GM12878 (cell line): ENCODE measurements at places on chromosomes 5 and 9. TPM values are rescaled to one million over a fixed set of nuclear protein-coding genes. Genes with fewer than 3 reads are reported as not detected.

Gene FOXD4L4
- 0.24 and 0.36 TPM in 2 replicates for total RNA-seq

Gene NIPAL4
- total RNA-seq = 9.7 and 10.5 TPM in 2 replicates

DNA sequence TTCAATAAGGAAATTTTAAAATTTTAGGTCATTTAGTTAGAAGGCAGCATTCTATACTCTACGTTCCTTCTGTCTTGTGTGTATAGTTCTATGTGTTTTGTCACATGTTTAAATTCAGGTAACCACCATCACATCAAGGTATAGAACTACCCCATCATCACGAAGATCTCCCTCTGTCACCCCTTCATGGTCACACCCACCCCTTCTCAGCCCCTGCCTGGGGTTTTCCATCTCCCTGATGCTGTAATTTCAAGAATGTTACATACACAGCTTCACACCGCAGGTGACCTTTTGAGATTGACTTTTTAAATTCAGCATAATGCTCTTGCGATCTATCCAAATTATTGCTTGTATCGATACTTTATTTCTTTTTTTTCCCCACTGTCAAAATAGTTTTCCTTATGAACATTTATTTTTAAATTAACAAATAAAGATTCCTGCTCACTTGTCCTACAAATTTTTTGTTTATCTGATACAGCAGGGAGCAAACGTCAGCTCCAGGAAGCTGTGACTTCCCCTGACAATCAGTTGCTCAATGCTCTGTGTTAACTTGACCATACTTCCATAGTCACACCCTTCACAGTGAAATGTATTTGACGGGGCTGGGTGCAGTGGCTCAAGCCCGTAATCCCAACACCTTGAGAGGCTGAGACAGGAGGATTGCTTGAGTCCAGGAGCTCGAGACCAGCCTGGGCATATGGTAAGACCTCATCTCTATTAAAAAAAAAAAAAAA lies 10.2 kb downstream of the BTNL8 start:
- no peak for DNase-seq

GRCh38 chr9:20291201-20291600 lies 331.1 kb downstream of the MLLT3 start:
- no peak for DNase-seq

DNA sequence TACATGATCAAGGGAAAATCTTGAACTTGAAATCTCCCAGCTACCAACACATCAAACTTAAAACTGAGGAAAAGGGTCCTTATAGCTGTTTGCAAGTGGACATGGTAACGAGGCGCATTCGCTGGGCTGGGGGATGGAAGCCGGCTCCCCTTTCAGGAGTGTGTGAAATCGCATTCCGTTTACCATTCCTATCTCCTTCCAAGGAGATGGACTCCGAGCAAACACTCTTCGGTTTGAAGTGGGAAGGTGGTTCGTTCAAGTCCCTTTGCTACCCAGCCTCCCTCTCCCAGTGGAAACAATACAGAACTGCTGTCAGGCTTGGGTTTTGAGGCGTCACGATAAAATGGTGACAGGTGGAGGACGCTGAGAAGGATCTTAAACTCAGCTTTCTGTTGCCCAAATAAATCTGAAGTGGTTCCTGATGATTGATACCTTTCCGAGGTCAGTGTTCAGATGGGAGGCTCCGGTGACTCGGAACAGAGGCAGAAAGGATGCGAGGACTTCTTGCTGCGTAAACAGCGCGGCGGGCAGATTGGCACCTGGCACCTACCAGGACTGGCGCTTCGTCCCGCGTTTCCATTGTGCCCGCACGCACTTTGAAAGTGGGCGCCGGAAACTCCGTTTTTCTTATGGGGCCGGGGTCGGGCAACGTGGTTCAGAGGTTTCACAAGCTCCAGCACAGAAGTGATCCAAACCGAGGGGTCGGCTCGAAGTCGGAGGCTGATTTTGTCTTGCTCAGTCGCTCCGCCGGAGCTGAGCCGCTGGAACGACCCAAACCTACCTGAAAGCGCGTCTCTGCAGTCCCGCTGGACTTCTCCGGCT lies 7.0 kb downstream of the MSX2 start:
- DNase-seq = no peak

Gene PRUNE2
- 0.23 and 0.61 TPM in 2 replicates for total RNA-seq

DNA sequence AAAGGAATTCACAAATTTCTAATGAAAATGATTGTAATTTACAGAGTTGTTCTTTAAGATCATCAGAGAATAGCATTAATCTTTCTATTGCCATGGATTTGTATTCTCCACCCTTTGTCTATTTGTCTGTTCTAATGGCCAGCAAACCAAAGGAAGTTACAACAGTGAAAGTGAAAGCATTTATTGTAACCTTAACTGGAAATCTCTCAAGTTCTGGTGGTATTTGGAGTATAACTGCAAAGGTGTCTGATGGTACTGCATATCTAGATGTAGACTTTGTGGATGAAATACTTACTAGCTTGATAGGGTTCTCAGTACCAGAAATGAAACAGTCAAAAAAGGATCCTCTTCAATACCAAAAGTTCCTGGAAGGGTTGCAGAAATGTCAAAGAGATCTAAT lies 21.7 kb downstream of the RMI1 start:
- no peak for DNase-seq

GRCh38 chr5:83731638-83732037 lies 11.0 kb upstream of the HAPLN1 start:
- DNase-seq = no peak

Gene SHROOM1
- total RNA-seq = 3.2 TPM in 2 replicates

Gene SLC6A7
- total RNA-seq = 0.08 TPM in 1 of 2 replicates, not detected in the other

DNA sequence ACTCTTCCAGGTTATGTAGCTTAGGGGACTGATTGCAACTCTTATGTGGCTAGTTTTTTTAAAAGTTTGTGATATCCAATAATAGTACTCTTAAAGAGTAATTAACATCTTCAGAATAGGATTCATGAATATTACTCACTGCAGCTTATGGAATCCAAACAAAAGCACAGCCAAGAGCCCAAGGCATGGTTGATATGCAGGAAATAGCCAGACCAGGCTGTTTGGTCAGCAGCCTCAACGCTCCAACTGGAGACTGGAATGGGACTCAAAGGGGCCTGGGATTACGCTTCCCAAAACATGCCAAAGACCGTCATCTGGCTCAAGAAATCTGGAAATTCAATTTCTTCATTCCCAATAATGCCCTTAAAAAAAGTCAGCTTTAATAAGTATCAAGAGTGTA lies 268.6 kb downstream of the SEC61B start:
- no peak for DNase-seq

- no peak for DNase-seq
Observed at GRCh38 chr9:98056269-98057137, at the start of gene NANS. Gene NANS, plus strand, starts transcription at chr9:98056732. Its CDS starts 77 bp downstream, at chr9:98056809.

DNA sequence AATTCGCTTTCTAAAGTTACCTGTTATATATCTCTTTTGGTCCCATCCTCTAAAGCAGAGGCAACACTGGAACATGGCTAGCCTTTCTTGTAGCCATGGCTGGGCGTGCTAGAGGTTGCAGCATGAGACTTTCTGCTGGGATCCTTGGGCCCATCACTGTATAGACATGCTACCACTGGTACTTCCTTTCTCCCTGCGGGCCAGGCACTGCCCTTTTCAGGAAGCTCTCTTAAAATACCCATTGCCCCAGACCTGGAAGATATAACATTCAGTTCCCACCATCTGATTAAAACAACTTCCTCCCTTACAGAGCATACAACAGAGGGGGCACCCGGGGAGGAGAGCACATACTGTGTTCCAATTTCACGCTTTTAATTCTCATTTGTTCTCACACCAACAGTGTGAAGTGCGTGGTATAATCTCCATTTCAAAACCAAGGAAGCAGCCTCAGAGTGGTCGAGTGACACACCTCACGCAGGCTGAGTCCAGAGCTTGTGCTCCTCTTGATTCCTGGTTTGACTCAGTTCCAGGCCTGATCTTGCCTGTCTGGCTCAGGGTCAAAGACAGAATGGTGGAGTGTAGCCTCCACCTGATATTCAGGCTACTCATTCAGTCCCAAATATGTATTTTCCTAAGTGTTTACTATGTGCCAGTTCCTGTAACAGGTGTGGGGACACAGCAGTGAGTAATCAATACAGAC lies 22.6 kb downstream of the PTGS1 start:
- DNase-seq = no peak

DNA sequence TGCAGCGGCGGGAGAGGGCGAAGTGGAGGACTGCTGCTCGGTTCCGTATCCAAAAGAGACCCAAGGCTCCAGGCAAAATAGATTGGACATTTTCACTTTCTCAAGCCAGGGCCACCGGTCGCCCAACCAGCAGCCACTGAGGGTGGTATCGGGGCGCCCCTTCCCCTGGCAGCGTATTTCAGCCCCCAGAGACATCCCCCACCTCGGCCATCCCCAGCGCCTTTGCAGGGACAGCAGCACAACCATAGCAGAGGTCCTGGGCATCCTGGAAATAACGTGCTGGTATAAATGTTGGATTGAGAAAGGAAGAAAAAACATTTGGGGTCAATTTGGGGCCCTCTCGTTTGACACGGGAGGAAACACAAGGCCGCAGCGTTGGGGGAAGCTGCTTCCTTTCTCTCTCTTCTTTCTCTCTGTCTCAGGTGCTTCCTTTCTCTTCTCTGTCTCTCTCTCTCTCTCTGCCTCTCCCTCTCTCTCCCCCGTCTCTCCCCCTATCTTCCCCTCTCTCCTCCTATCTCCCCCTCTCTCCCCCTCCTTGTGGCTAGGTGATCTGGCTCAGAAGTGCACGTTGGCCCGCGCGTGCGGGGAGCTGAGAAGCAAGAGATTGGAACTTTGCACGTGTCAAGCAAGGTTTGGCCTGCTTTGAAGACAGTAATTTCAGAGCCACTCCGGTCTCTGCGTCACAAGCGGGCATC lies 624 bp upstream of the RETREG1 start:
- no peak for DNase-seq

Gene ANKRD55
- not detected in 2 replicates for total RNA-seq

Gene LCP2
- total RNA-seq = 38.5 and 40.0 TPM in 2 replicates

Gene HAVCR2
- 5.2 and 6.5 TPM in 2 replicates for total RNA-seq

Gene STKLD1
- total RNA-seq = 0.35 TPM in 1 of 2 replicates, not detected in the other

- no peak for DNase-seq
Observed at GRCh38 chr9:88370346-88370745, 17.9 kb upstream of the SPIN1 start.

- no peak for DNase-seq
Observed at GRCh38 chr5:151097820-151098767, 17.3 kb upstream of the TNIP1 start.

Gene CSF2
- 0.85 and 1.4 TPM in 2 replicates for total RNA-seq

GRCh38 chr9:92325991-92326500 lies 293 bp downstream of the CENPP start:
- DNase-seq = no peak

Gene PTGDS
- not detected in 2 replicates for total RNA-seq

GRCh38 chr5:137743031-137743640 lies 7.2 kb upstream of the KLHL3 start:
- no peak for DNase-seq

DNA sequence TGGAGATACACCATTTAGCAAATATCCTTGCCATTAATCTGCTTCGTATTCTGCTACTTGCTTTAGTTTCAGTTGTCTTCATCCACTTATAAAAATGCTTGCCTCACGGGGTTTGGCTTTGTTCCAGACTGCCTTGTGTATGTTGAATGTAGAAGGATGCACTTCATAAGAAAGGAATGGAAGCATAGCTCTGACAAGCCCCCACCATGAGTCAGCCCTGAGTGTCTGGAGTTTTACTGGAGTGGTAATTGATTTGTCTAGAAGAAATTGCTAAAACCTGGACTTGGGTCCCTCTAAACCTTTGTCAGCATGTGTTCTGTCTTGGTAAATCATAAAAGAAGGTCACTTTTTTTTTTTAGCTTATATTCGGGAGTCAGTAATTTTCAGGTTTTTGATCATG lies 4.6 kb downstream of the TEX48 start:
- DNase-seq = no peak

- DNase-seq = no peak
Observed at GRCh38 chr5:33679791-33680190, 212.0 kb downstream of the ADAMTS12 start.

Gene NUTM2F
- total RNA-seq = not detected in 2 replicates

DNA sequence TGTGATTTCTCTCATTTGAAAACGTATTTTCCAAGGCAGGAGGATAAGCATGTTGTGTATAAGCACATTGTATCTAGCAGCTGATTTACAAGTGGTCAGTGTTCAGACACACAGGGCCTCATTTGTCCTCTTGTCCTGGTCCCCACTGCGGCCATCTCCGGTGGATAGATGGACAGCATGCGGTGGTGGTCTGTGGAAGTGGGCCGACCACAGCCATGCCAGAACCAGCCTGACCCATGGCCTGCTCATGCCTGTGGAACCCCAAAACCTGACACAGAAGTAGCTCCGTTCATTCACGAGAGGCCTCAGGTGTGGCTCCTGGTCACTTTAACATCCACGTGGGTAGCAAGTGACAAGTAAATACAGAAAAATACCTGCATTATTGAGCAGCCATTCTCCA lies 14.6 kb downstream of the IRX2 start:
- DNase-seq = no peak

Gene MPDZ
- 0.03 and 0.36 TPM in 2 replicates for total RNA-seq

Gene BNC2
- total RNA-seq = 0.31 and 0.40 TPM in 2 replicates

Gene FBXO38
- total RNA-seq = 30.6 and 34.0 TPM in 2 replicates

DNA sequence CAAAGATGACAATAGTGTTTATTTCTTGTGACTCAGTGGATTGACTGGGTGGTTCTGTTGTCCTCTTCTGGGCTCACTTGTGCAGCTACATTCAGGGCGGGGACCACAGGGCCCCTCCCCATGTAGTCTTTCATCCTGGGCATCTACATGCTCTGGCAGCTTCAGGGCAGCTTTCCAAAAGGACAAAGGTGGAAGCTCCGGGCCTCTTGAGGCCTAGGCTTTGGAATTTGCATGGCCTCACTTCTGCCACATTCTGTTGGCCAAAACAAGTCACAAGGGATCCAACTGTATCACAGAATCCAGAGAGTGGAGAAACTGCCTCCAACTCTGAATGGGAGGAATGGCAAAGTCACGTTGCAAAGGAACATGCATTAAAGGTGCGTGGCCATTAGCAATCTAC lies 64.3 kb downstream of the ARHGAP26 start:
- no peak for DNase-seq

- DNase-seq = no peak
Observed at GRCh38 chr5:111197523-111197922, 26.7 kb upstream of the CAMK4 start.

GRCh38 chr9:110919609-110920008 lies 118.7 kb downstream of the LPAR1 start:
- DNase-seq = no peak

- DNase-seq = no peak
Observed at GRCh38 chr9:130689572-130689936, 4.0 kb upstream of the EXOSC2 start.

- no peak for DNase-seq
Observed at GRCh38 chr5:7754997-7755596, 95.8 kb downstream of the CFAP90 start.
